ENCODE measurements at places on chromosomes 6 and 20. TPM values are rescaled to one million over a fixed set of nuclear protein-coding genes. Genes with fewer than 3 reads are reported as not detected.

Gene APOM
- 6.8 TPM for total RNA-seq

Gene OARD1
- total RNA-seq, result 22.9 TPM

- no peak overlapping the region for H3K27ac ChIP-seq
- H3K4me3 ChIP-seq, result no peak overlapping the region
- DNase-seq, result no peak
- H3K4me1 ChIP-seq, result no peaks in the 10 kb centered on the region
Measured at GRCh38 chr20:38454556-38455473, 17.8 kb upstream of the RALGAPB start.

GRCh38 chr6:37711331-37712241 lies 13.9 kb upstream of the MDGA1 start:
- no peak for DNase-seq
- no peaks in the 10 kb centered on the region for H3K4me1 ChIP-seq
- no peaks in the 10 kb centered on the region for H3K27me3 ChIP-seq
- no peaks in the 10 kb centered on the region for H3K36me3 ChIP-seq

- H3K27me3 ChIP-seq, result no peaks in the 10 kb centered on the region
- no peaks in the 10 kb centered on the region for H3K36me3 ChIP-seq
- no peaks in the 10 kb centered on the region for H3K4me1 ChIP-seq
- H3K4me3 ChIP-seq, result no peak overlapping the region
Measured at GRCh38 chr6:99092461-99092860, 144.7 kb upstream of the FBXL4 start.

- no peaks in the 10 kb centered on the region for H3K36me3 ChIP-seq
- H3K27ac ChIP-seq, result no peak overlapping the region
- H3K27me3 ChIP-seq, result no peaks in the 10 kb centered on the region
- DNase-seq, result no peak
- no peaks in the 10 kb centered on the region for H3K4me1 ChIP-seq
- no peak overlapping the region for H3K4me3 ChIP-seq
Measured at GRCh38 chr6:155077784-155078183, 82.7 kb downstream of the TIAM2 start.
